T-helper 22 cell (primary cell): ENCODE measurements at places on chromosomes 1 and 21.

GRCh38 chr1:167332503-167332902 lies 111.8 kb downstream of the POU2F1 start:
- DNase-seq, result no peak

DNA sequence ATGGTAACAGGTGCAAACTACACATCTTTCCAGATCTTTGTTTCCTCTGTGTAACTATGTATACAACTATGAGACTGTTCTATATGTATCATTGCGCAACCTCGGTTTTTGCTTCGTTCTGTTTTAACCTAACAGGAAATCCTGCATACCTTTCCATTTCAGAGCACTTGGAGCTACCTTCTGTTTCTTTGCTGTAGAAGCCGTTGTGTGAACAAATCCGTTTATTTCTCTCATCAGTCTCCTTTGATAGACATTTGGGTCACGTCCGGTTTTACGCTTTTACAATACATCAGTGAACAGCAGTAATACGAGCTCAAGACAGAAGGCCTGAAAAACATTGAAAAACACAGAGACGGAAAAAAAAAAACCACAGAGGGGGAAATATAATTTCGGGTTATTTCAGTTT lies 10.5 kb downstream of the ATP5IF1 start:
- peak; percentile 34 for DNase-seq

DNA sequence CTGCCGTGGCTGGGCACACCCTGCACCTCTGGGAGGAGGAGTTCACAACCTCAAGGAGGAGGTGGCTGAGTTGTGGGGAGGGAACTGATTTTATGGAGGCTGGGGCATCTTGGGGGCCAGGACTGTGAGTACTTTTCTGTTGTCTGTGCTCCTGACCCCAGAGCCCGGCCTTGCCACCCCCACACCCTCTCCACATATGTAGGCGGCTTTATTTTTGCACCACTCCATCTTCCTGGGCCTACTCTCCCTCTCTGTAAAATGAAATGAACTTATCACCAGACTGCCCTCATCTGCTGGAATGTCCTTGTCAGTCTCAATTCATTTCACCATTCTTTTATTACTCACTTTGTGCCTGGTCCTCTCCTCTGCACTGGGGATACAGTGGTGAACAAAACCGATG lies 12.8 kb downstream of the FOXD2 start:
- no peak for DNase-seq

- no peak for DNase-seq
Measured at GRCh38 chr1:107649023-107649422, 316.0 kb downstream of the VAV3 start.

DNA sequence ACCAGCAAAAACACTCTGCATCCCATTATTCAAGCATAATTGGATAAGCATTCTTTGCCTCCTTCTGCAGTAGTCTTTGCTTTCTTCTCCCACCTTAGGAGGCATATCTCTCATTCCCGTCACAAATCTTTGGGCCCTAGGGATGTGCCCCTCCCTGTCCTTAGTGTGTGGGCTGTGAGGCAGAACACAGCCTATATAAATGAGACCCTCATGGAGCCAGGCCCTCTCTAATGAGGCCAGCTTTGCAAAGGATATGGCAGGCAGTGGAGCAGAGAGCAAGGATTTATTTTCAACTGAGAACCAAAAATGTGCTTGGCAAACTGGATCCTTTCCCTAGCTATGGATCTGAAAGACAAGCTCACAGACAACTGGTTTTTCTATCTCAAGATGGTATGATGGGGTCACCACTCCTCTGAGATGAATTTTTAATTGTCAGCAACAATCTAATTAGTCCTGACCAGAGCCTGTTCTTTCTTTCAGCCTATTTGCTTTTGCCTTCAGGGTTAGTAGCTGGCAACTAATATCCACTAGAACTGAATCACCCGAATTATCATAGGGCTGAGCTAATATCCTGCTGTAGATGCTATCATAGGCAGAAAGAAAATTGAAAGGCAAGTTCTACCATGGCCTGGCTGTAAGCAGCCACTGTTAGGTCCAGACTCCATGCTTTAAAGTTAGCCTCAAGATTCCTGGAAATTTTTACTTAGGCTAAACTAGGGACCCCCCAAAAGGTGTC lies 134.2 kb downstream of the SYT2 start:
- DNase-seq, result no peak

DNA sequence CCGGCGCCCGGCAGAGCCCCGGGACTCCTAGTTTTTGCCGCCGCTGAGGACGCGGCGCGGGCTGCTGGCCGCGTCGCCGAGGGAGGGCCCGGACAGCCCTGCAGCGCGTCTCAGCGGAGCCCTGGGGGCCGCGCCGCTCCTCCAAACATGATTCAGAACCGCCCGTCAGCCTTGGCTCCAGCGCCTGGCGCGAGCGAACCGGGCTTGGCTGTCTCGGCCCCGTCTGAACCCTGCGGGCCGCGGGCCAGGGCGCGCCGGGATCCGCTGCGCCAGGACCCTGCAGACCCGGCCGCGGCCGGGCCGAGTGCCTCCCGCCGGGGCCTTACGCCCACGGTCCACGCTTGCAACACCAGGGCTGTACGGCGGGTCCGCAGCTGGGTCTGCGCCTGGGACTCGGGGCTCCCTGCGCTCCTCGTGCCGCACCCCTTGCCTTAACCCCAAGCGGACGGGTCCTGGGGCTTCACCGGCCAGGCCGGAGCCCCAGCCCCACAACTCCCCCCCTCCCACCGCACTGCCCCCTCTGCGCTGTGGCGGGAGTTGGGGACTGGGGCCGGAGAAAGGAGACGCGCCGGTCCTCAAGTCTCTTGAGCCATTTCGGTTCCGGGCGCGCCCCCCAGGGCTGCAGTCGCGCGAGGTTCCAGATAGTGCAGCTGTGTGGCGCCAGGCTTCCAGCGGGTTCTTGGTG lies 48.4 kb upstream of the CD34 start:
- no peak for DNase-seq

GRCh38 chr1:184973272-184974055 lies 844 bp downstream of the NIBAN1 start:
- peak; percentile 66 for DNase-seq

GRCh38 chr1:63835128-63835527 lies 61.3 kb downstream of the ROR1 start:
- no peak for DNase-seq

- DNase-seq, result no peak
Measured at GRCh38 chr1:230186003-230186863, 119.2 kb downstream of the GALNT2 start.

- DNase-seq, result no peak
Measured at GRCh38 chr1:193662030-193662429, 475.6 kb upstream of the B3GALT2 start.

- no peak for DNase-seq
Measured at GRCh38 chr1:54649130-54649898, 7.7 kb downstream of the MROH7 start.

DNA sequence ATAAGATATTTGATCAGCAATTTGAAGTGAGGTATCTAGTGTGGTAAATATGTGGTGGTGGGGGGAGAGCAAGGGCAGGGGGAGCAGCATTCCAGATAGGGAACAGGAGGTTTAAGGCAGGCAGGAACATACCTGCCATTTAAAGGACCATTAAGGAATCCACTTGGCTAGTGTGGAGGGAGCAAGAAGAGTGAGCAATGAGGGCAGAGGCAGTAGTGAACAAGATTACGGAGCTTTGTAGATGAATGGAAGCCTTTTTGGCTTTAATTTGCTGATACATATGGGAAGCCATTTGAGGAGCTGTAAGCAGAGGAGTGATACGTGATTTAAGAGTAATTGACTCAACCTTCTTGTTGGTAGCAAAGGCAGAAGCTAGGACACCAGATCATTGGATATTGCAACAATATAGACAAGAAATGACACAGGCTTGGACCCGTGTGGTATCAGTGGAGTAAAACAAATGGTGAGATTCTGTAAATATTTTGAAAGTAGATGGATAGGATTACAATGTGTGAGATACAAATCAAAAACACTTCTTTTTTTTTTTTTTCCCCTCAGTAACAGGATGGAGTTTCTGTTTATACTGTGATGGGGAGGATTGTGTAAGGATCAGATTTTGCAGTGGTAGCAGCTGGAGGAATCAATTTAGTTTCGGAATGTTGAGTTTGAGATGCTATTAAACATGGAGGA lies 73.8 kb upstream of the B3GALT2 start:
- no peak for DNase-seq
